ENCODE measurements at places on chromosomes 16 and 17.

GRCh38 chr16:49800876-49801275 lies 55.0 kb downstream of the ZNF423 start:
- no peak for DNase-seq

DNA sequence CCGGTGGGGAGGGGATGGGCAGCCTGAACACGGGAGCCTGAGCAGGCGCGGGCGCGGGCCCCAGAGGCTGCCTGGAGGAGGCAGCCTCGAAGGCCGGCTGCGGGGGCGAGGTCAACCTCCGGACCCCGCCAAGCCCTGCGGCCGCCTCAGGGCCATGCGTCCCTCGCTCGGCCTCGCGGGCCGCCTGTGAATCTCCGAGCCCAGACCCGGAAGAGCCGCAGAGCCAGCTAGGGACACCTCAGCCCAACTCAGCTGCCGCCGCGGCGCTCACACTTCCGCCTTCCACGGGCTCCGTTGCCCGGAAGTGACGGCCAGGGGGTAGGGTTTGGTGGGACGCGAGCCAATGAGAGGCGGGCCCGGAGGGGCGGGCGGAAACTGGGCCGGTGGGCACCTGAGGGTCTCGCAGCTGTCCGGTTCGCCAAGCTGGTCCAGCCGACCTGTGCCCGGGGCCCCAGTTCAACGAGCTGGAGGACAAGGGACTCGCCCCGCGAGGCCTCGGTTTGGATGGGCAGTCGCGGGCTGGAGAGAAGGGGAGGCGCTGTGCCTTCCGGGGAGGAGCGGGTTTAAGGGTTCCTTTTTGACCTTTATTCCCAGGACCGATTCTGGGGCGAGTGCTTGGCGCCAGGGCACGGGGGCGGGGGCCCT lies at the start of gene SLC38A10:
Gene SLC38A10 (minus strand): TSS at position 277 of the 645 bp plus-strand sequence. CDS start 386 bp downstream, outside the sequence.
- peak; percentile 49 for DNase-seq

DNA sequence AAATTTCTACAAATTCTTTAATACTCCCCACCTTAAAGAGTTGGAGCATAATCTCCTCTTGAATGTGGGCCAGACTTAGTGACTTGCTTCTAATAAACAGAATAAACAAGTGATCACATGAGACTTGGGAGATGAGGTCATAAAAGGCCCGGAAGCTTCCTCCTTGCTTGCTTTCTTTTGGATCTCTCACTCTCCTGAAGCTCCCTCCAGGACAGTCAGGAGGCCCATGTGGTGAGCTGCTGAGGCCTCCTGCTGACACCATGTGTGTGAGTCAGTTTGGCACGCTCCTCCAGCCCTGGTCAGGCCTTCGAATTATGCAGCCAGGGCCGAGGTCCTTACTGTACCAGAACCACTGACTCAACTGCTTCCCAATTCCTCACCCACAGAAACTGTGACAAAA lies 53.2 kb downstream of the NDEL1 start:
- DNase-seq: peak; percentile 80

DNA sequence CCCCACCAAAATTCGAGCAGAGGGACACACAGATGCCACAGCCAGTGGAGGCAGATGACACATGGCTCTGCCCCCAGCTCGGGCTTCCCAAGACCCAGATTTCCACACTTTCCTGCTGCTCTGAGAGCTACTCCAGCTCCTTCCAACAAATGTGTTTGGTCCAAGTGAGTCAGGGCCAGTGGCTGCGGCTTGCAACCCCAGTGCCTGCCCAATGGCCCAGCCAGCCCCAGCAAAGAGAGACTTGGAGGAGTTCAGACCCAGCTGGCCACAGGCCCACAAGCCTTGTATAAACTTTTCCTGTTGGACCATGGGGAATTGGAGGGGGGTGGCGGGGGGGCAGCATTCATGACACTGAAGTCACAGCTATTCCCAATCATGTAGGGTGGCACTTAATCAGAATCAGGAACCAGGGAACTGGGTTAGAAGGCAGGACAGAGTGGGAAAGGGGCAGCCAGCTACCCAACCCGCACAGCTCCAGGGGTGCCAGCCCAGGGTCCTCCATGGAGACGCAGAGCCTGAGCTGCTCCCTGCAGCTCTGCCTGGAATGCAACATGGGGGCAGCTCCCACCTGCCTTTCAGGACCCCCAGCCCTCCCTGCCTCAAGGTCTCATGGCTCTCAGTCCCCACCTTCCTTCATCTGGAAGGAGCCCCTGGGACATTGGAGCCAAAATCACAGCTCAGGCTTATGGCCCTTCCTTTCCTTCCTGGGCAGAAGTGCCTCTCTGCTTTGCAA lies 17.5 kb upstream of the C16orf78 start:
- no peak for DNase-seq

GRCh38 chr17:49964303-49964768 lies 4.7 kb upstream of the DLX4 start:
- DNase-seq: no peak

DNA sequence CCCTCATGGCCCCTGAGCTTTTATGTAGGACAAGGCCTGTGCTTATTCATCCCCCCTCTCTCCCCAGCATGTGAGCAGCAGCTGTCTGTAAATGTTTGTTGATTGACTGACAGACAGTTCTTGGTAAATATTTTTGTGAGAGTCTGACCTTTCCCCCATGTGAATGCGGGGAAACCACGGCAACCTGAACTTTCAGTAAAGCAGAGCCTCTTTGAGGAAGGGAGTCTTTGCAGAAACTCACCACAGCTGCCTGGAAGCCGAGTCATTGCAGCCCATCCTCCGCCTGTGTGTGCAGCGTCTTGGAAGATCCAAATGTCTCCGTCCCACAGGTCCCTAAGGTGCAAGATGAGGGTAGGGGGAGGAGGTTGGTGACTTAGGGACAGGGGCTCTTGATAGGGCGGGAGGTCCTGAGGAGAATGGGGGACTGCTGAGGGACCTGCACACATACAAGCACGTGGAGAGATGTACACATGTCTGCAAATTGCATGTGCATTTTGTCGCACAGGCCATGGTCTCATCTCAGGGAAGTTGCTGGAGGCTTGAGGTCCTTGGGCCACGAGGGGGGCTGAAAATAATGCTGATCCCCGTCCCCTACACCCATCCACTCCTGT lies 23.0 kb upstream of the IL21R start:
- no peak for DNase-seq
